ENCODE measurements at places on chromosomes 4 and X.

DNA sequence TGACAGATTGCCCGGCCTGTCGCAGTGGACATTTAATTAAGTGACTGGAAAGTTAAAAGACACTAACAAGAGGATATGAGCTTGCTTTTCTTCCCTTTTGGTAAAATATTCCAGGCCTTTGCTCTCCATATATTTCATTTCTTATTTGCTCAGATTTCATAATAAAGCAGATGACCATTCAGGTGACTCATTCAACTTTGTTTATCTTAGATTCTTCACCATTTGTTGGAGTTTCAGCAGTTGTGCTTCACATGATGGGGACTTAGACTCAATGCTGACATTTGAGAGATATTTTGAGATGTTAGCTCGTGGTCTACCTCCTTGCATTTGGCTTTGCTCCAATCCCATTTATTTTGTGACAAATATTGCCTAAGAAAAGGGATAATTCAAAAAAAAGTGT, 312.2 kb downstream of the ARHGAP24 start:
- DNase-seq = peak; percentile 41

DNA sequence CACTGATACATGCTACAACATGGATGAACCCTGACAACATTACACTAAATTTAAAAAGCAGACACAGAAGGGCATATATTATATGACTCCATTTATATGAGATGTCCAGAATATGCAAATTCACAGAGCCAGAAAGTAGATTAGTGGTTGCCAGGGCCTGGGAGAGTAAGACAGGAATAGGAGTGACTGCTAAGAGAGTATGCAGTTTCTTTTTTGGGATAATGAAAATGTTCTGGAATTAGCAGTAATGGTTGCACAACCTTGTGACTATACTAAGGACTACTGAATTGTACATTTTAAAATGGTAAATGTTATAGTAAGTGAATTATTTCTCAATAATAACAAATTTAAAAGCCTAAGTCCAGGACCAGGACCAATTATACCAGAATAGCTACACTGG, 29.5 kb upstream of the NUP54 start:
- no peak for DNase-seq

GRCh38 chr4:113682730-113683537, 78.6 kb downstream of the CAMK2D start:
- DNase-seq = no peak

DNA sequence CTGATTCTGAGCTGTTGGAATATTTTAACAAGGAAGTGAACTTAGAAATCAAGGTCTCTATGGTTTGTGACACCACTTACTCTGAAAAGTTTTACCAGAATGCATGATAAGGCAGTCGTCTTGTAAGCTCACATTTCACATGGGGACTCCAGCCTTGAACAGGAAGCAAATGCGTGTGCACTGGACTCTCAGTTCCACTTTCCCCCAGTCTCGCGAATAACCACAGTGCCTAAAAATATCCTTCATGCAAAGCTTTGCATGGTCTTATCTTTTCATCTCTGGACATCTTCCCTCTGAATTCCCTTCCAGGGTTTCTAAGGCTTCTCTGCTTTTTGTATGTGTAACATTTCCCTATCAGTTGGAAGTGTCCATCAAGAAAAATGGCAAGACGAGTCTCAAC, 581.8 kb downstream of the NLGN4X start:
- DNase-seq = peak; percentile 1

All from inflammatory macrophage treated with lipopolysaccharide for 4 hours (primary cell).